ENCODE measurements at places on chromosomes 6 and 20.

- peak; percentile 90 for DNase-seq
These were observed 9.5 kb upstream of the AHCY start for GRCh38 chr20:34312544-34313217.

GRCh38 chr20:50224531-50225255 lies 34.1 kb downstream of the CEBPB start:
- peak; percentile 94 for DNase-seq

- DNase-seq, result no peak
These were observed 176.7 kb upstream of the HSF2 start for GRCh38 chr6:122222761-122223160.

GRCh38 chr6:145502416-145502815 lies 232.9 kb downstream of the EPM2A start:
- no peak for DNase-seq

GRCh38 chr20:44219170-44219730 lies 8.7 kb upstream of the OSER1 start:
- no peak for DNase-seq

GRCh38 chr6:44071670-44072451 lies 55.4 kb downstream of the MRPL14 start:
- peak; percentile 87 for DNase-seq

DNA sequence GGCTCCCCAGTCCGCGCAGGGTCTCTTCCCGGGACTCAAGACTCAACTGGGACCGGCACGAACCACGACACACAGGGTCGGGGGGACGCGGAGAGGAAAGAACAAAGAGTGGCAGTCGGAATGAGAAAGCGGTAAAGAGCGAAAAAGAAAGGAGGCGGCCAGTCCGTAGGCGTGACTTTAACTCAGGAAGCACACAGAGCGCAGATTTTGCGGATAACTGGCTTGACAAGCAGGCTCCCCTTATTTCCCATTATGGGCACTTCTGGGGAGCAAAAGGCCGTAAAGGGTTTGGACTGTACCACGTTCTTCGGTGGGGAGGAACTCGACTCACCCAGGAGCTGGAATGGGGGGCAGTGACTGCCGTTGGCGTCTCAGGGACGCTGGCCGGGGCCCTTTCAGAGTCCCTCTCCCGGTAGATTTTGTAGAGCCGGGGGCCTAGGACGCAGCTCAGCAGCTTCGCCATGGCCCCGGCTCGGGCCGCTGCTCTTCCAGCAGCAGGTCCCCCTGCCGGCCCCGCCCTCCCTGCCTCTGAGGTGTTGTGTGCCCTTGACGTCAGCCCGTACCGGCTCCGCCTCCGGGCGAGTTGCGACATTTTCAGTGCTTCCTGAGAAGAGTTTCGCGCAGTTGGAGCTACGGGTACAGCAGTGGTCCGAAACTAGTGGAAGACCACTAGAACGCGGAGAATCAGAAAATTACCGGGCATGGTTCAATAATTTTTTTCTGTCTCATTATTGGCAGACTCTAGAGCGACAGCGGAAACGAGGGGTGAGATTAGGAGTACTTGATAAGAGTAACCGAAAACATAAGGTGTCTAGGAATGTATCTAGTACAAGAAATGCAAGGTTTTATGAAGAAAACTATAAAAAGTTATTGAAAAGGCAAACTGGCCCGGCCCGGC lies at the start of gene ABHD16A:
TSS of gene ABHD16A (minus strand) at position 506 of the 898 bp plus-strand sequence. CDS start at position 463, 43 bp downstream.
- DNase-seq, result peak; percentile 99

GRCh38 chr20:59081036-59081435 lies 38.5 kb upstream of the PRELID3B start:
- no peak for DNase-seq

GRCh38 chr6:11366183-11366933 lies 133.9 kb upstream of the NEDD9 start:
- no peak for DNase-seq

GRCh38 chr20:48025051-48025515 lies 239.8 kb upstream of the SULF2 start:
- DNase-seq, result peak; percentile 89

- DNase-seq, result no peak
These were observed 51.9 kb upstream of the MARCKS start for GRCh38 chr6:113805173-113805790.

DNA sequence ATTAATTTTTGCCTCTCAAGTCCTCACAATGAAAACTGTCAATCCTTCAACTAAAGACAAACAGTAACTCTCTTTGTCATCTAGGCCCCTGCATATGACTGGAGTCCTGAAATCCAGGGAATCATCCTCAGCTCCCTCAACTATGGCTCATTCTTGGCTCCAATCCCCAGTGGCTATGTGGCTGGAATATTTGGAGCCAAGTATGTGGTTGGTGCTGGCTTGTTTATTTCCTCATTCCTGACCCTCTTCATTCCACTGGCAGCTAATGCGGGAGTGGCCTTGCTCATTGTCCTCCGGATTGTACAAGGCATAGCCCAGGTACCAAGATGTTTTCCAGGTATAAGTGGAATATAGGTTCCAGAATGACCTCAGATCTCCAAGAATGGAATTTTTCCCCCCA lies 15.4 kb downstream of the SLC17A4 start:
- DNase-seq, result peak; percentile 10

DNA sequence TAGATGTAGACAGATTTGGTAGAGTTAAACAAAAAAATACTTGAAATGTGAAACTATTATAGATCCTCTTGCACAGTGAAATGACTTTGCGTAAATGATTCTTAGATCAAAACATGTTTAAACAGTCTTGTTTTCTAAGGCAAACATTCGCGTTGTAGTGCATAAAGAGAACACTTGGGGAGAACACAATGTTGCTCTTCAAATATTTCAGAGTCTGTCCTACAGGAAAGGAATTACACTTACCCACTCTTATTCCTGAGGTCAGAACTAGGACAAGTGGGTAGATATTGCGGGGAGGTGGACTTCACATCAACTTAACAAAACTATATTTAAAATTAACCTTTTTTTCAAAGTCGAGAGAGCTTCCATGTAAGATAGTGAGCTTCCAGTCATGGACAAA lies 183.5 kb upstream of the PCSK2 start:
- no peak for DNase-seq

DNA sequence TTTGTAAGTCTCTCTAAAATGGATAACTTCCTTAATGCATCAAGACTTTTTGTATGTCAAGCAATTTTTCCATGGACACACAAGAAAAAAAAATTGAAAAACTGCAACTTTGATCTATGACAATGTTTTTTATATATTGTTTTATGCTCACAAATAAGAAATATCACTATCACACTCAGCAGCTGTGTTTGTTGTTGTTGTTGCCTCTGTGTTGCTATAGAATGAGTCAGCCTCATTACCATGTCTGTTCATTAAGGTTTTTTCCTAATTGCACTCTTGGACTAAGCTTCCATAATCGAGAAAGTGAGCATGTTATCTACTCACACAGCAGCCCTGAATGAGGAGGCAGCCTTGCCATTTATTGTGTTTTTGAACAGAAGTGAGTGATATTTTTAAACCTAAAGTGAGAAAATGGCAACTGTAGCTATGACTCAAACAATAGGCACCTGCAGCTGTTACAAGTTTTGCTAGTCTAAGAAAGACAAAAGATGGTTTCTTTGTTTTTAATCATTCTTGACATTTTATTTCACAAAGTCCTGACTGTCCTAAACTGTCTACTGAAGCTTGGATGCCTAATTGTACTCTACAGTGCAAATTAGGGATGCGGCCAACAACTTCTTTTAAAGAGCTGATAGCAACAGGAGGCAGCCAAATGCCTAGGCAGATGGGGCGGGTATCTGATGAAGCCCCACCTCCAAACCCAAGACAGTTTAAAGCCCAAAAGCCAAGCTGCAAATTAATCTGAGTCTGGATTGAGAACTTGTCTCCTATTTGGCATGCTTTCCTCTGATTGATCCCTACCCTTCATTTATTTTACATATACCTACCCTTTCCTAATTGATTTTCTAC lies 77.9 kb upstream of the DOK5 start:
- no peak for DNase-seq

DNA sequence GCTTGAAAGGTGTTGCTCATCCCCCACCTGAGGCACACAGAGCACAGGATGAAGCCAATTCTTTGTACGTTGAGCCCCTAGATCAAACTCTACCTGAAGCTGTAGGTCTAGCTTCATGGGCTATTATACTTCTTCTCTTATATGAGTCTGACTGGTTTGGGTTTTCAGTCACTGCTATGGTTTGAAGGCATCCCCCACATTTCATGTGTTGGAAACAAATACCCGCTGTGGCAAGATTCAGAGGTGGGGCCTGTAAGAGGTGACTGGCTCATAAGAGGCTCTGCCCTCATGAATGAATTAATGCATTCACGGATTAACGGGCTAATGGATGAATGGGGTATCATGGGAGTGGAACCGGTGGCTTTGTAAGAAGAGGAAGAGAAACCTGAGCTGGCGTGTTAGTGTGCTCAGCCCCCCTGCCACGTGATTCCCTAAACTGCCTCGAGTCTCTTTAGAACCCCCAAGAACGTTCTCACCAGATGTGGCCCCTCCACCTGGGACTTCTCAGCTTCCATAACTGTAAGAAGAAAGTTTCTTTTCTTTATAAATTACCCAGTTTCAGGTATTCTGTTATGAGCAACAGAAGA lies 39.2 kb downstream of the PREX1 start:
- DNase-seq, result no peak

DNA sequence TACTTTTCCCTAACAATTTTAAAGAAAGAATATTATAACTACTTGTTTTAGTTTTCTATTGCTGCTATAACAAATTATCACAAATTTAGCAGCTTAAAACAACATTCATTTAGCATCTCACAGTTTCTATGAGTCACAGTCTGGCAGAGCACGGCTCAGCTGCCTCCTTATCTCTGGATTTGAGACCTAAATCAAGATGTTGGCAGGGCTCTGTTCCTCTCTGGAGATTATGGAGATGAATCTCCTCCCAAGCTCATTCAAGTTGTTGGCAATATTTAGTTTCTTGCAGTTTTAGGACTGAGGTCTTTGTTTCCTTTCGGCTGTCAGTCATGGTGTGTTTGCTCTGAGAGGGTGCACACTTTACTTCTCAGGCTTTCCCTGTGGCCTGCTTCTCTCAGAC lies 1065.8 kb upstream of the EYS start:
- DNase-seq, result no peak

DNA sequence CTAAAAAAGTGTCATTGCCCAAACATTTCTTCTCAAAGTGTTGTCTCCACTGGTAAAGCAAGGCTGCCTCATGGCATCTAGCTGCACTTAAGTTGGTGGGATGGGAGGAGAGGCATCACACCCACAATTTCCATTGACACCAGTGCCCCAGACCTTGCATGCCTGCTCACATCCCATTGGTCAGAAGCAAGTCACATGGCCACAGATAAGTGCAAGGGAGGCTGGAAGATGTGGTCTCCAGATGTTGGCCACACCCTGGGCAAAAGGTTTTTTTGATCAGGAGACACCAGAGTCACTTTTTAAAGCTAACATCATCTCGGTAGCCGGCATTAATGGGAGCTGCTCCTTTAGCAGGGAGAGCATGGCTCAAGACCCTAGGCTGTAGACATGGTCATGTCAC lies 157.1 kb upstream of the CST7 start:
- DNase-seq, result no peak

GRCh38 chr6:89575562-89575960 lies 63.0 kb downstream of the LYRM2 start:
- DNase-seq, result no peak

DNA sequence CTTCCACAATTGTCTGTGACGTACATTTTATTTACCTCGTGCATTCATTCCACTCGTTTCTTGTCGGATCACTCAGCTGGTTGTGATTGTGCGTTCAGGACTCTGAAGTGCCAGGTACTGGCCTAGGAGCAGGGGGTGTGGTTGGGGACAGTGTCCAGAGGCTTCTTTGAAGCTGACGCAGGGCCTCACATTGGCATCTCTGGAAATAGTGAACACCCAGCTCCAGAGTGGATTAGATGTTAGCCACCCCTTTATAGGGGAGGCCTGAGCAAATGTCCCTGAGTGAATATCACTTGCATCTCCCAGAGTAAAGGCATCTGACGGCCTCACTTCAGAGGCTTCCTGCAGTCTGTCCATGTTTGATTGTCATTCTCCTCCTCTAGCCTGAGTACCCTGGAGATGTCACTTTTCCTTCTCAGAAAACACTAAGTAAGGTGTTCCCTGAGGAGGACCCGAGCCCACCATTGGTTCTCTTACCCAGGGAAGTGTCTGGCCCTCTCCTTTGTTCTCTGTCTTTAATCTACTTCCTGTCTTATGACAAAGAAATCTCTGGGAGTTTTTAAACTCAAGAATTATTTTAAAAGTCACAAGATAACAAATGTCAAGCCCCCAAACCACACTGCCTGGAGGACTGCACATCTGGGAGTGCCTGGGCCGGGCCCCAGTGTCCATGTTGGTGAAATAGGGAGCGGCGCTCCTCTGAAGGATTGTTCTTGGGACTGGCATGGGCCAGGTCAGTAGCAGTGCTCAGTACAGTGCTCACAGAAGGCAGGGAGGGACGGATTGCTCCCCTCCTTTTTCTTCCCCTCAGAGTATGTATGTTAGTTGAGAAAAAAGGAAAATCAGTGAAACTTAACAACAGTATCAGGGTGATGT lies 10.8 kb downstream of the STX16 start:
- DNase-seq, result no peak

- DNase-seq, result peak; percentile 48
These were observed 125.1 kb downstream of the MRPL14 start for GRCh38 chr6:44002067-44002592.

Data from GM03348 (cell line).